ENCODE measurements at places on chromosomes 1 and 21.

GRCh38 chr1:12063141-12064072 is at the start of gene TNFRSF8:
Gene TNFRSF8, plus strand, starts transcription at chr1:12063303. Its CDS starts 296 bp downstream, at chr1:12063599.
- DNase-seq, result no peak

DNA sequence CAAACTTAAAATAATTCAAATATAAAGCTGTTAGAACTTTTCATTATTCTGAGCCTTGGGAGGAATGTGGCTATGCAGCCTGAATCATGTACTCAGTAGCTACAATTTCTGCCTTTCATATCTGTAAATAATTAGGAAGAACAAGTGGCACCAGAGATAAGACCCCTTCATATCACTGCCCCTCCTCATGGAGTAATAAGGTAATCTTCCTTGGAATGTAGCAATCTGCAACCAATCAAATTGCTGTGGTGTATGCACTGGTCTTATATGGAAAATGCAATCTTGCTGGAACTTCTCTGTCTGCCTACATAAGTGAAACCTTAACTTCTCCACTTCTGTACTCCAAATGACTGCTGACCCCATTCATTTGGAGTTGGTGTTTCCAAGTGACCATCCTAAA is 104.4 kb upstream of the VANGL1 start:
- DNase-seq, result no peak

GRCh38 chr1:246476771-246477170 is 30.3 kb downstream of the SMYD3 start:
- DNase-seq, result no peak

- no peak for DNase-seq
Measured at GRCh38 chr1:234943836-234944402, 184.7 kb downstream of the TOMM20 start.

DNA sequence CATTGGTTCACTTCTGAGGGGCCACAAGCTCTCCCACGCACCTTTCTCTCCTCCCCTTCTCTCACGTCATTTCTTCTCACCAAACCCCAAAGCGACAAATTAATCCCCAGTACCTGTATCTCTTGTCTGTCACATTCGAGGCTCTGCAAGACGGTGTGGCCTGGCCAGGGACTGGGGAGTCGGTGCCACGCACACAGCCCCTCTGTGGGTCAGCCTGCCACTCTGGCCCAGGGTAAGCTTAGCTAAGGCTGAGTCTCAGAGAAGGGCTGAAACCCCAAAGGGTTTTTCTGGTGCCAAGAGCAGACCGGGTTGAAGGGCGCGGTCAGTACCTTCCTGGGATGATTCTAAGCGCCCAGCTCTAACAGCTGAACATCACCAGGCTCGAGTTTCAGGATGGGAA is 34.2 kb upstream of the ZBTB40 start:
- DNase-seq, result no peak

GRCh38 chr1:200033511-200034261 is 6.2 kb downstream of the NR5A2 start:
- DNase-seq, result no peak
